ENCODE measurements at places on chromosomes 3 and 15. TPM values are rescaled to one million over a fixed set of nuclear protein-coding genes. Genes with fewer than 3 reads are reported as not detected.

Gene MEIS2
- total RNA-seq, result 0.39 TPM

Gene PLA2G4E
- not detected for total RNA-seq

Gene ADIPOQ
- not detected for total RNA-seq

Gene NRROS
- total RNA-seq, result 85.9 TPM

Gene FBXO22
- 24.1 TPM for total RNA-seq

Gene XPC
- total RNA-seq, result 67.6 TPM

Gene GABRG3
- total RNA-seq, result not detected

Gene OR5H14
- not detected for total RNA-seq

Gene CNBP
- 294 TPM for total RNA-seq

Gene KNL1
- 3.7 TPM for total RNA-seq

Gene IMPG2
- 0.44 TPM for total RNA-seq

Gene NANOGP8
- total RNA-seq, result not detected

Gene UBAP1L
- 19.9 TPM for total RNA-seq

Gene NOX5
- not detected for total RNA-seq

Gene CLRN1
- total RNA-seq, result not detected

Gene GOLGA6L7
- not detected for total RNA-seq

Gene MEX3B
- 0.63 TPM for total RNA-seq

Gene FBXW12
- total RNA-seq, result not detected

Gene TLR9
- total RNA-seq, result 21.0 TPM

Gene TPRG1
- total RNA-seq, result 0.41 TPM

Gene DAZL
- total RNA-seq, result not detected

Gene KCNAB1
- total RNA-seq, result not detected

Gene P2RY14
- total RNA-seq, result 7.0 TPM

Gene CHRNA3
- total RNA-seq, result not detected

Gene P2RY1
- total RNA-seq, result 0.17 TPM

Gene CCR3
- not detected for total RNA-seq

Gene OXTR
- total RNA-seq, result 0.10 TPM

Gene LIPH
- total RNA-seq, result not detected

Gene ZNF619
- total RNA-seq, result 27.6 TPM

Gene EPHB1
- total RNA-seq, result 0.87 TPM

Gene ASB14
- not detected for total RNA-seq

Gene MYRIP
- total RNA-seq, result 0.10 TPM

Gene CD86
- total RNA-seq, result 37.6 TPM

Gene MUC20
- 15.6 TPM for total RNA-seq

Gene PLA1A
- total RNA-seq, result 0.58 TPM

Gene SIDT1
- 84.4 TPM for total RNA-seq

Gene PROS1
- not detected for total RNA-seq

Gene EPHA3
- not detected for total RNA-seq

Gene HCLS1
- 331 TPM for total RNA-seq
